Eye (tissue), 1 donor: ENCODE measurements at places on chromosomes 4 and X.

DNA sequence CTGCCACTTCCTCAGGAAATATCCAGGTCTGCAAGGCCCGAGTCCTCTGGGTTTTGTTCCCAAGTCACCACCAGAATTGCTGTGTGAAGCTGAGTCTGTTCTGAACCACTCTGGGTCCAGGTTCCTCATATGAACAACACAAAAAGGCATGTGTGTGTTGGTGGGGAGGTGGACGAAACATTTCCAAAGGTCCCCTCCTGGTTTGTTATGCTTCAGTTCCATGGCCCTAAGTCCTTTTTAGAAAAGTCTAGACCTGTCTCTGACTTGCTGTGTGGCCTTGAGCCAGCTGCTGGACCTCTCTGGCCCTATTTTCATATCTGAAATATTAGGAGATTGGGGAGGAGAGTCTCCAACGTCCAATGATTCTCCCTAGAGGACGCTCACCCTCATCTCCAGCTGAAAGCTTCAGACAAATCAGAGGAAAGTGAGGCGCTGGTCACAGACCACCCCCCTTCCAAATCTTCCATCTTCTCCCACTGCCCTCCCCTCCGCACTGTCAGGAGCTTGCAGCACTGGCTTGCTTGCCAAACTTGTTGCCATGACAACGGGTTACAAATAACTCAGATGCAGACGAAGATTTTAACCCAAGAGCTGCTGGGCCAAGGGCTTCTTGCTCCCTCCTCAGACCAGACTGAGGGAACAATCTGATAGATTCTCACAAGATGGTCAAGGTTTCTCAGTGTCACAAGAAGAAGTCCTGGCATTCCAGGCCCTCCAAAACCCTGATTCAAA is 64.5 kb downstream of the SMC1A start:
- peak; percentile 43 for DNase-seq

DNA sequence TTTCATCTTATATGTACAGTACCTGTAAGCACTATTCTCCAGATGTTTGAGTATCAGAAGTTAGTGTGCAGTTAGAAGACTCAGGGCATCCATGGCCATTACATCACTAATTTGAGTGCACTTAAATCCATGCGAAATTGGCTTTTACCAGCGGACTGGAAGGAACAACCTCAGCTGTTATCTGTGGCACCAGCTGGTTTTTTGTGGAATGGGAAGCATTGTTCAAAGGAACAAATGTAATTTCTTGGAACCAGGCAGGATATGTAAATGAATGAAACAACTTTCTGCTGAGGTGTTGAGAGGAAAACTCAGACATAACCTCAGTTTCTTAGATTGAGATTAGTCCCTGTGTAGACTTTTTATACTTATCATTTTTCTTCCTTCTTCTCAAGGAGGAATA is 60.2 kb downstream of the PDGFRA start:
- DNase-seq, result peak; percentile 34

- no peak for DNase-seq
Measured at GRCh38 chr4:125702406-125702805, 387.7 kb downstream of the FAT4 start.

GRCh38 chrX:56248492-56248891 is 16.3 kb downstream of the KLF8 start:
- DNase-seq, result peak; percentile 76

GRCh38 chrX:21974011-21974385 is 33.5 kb downstream of the SMS start:
- DNase-seq, result no peak

- DNase-seq, result peak; percentile 50
Measured at GRCh38 chr4:182555997-182556418, 312.8 kb downstream of the TENM3 start.

DNA sequence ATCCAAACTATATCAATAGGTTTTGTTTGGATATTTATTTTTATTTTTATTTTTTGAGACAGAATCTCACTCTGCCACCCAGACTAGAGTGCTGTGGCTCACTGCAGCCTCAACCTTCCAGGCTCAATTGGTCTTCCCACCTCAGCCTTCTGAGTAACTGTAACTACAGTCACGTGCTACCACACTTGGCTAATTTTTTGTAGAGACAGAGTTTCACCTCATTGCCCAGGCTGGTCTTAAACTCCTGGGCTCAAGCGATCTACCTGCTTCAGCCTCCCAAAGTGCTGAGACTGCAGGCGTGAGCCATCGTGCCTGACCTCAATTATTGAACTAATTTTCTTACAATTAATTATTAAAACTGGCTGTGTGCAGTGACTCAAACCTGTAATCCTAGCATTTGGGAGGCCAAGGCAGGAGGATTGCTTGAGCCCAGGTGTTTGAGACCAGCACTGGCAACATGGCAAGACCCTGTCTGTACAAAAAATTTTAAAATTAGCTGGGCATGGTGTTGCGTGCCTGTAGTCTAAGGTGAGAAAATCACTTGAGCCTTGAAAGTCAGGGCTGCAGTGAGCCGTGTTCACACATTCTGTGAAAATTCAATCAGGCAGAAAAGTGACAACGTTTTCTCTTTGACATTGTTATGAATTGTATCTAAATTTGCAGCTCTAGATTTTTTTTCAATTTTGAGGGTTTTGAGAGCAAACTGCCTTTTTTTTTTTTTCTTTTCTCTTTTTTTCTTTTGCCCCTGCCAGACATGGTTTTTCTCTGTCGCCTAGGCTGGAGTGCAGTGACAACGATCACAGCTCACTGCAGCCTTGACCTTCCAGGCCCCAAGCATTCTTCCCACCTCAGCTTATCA is 66.0 kb downstream of the UBE2K start:
- no peak for DNase-seq

GRCh38 chrX:66009231-66009845 is 30.5 kb downstream of the VSIG4 start:
- no peak for DNase-seq

- peak; percentile 14 for DNase-seq
Measured at GRCh38 chr4:8504279-8505007, 63.9 kb downstream of the TRMT44 start.

DNA sequence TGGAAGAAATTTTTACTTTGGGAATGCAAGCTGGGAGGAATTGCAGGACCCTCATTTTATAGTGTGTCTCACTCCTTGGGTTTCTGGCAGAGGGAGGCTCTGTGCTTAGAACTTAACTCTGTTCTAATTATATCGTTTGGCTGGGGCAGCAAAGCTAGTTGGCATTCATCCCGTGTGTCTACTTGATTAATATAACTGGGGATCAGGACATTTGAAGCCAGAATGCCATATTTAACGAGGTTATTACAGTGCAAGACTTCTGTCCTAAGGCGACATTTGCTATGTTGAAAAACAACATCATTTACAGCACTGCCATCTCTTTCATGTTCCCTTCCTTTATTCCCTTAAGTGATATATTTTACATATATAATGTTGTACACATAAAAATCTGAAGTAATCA is 179.1 kb upstream of the TBC1D9 start:
- peak; percentile 63 for DNase-seq

- peak; percentile 21 for DNase-seq
Measured at GRCh38 chr4:89242864-89243732, 64.5 kb downstream of the GPRIN3 start.
